ENCODE measurements at places on chromosomes 11 and 22.

- DNase-seq = no peak
Measured at GRCh38 chr22:32842486-32842885, 41.0 kb downstream of the TIMP3 start.

DNA sequence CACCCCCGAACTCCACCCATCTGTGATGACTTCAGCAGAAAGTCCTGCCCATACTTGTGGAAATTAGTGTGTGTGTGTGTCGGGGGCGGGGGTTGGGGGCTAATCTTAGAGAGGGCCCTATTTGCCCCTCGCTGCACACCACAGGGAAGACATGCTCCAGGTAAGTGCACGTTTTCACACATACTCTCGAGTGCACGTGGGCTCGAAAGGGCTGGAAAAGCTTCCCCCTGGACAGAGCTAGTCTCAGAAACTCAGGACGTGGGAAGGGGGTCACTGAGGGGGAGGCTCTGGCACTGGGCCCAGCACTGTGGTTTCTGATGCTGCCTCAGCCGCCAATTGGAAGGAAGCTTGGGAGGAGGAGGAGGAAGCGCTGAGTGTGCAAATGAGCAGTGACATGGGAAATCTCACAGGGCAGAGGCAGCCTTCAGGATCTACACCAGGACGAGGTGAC, 40.7 kb upstream of the CD82 start:
- DNase-seq = no peak

DNA sequence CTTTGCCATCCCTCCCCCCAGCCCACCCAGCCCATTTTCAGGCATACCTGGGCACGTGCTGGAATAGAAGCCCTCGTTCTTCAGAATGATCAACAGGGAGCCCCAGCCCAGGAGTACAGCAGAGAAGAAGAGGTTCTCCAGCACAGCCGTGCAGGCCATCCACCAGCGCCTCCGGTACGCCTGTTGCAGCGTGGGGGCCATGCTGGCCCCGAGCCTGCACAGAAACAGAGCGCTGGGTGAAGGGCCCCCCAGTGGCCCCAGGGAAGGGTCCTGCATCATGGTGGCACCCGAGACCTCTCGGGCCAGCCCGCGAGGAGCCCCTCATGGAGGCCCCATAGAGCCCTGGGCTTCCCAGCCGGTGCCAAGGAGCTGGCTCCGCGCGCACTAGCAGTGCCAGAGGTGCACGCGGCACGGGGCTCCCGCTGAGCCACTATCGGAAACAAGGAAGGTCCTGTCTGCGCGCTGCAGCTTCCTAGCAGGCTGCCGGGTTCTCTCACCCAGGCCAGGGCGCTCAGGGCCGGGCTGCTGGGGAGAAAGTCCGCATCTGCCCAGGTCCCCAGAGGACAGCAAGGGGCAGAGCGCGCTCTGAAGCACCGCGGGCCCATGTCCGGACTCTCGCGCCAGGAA, 1.5 kb downstream of the SLC43A1 start:
- peak; percentile 73 for DNase-seq

GRCh38 chr22:39994566-39995392, at the start of gene FAM83F:
Gene FAM83F, plus strand, starts transcription at chr22:39994954. Its CDS starts 89 bp downstream, at chr22:39995043.
- no peak for DNase-seq

DNA sequence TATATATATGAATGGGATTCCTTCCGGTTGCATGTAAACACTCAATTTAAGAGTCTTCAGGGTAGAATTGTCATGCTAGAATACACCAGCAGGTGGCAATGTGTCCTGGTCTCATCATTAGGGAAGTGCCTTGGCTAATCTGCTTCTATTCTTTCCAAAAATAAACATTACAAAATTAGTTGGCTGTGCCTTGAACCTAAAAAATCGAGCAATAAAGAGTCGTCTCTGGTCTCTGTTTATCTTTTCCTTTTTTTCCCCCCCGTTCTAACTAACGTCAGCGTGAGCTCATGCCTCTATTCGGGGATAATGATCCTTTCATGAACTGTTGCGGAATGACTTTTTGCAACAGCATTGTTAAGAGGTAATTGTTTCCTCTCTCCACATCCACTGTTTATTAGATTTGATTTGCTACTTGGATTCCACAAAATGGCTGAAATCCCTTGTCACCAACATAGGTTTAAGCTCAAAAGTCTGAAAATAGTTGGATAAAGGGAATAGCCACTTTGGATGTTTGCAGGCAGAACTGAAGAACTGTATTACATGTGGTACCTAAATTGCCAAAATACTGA, 1.2 kb upstream of the ARHGEF12 start:
- peak; percentile 89 for DNase-seq

GRCh38 chr11:74037309-74037708, 28.4 kb upstream of the UCP3 start:
- DNase-seq = no peak
